ENCODE measurements at places on chromosomes 5 and 9. TPM values are rescaled to one million over a fixed set of nuclear protein-coding genes. Genes with fewer than 3 reads are reported as not detected.

DNA sequence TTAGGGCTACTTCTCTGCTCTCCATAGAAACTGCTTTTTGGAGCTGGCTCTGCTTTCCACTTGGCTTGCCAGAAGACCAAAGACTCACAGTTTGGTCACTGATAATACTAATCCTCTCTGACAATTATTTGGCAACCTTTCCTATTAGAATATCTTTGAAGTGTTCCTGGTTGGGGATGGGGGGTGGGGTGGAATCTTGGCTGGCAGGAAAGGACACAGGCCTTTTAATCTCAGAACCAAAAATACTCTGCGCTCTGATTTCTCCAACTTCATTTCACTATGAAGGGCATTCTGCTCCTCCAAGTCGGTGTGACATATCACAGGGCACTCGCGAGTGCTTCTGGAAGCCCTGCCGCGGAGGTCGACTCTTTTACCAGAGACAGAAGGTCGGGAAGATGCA, 1329.0 kb upstream of the WWC1 start:
- no peak for DNase-seq

DNA sequence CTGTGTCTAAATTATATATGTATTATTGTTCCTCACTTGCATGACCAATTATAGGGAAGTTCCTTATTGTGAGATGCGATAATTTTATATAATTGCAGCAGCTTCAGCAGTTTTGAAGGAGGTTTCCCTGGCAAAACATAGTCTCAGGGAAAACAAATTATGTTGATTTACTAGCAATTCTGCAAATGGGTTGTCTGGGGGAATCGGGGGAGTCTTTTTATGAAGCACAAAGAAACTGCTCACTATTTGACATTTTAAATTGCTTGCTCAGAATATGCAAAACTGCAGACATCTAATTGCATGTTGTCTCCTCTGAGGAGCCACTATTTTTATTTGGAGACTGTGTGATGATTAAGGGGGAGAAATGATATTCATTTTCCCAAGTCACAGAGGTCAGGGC, 361.6 kb downstream of the YTHDC2 start:
- DNase-seq, result no peak

DNA sequence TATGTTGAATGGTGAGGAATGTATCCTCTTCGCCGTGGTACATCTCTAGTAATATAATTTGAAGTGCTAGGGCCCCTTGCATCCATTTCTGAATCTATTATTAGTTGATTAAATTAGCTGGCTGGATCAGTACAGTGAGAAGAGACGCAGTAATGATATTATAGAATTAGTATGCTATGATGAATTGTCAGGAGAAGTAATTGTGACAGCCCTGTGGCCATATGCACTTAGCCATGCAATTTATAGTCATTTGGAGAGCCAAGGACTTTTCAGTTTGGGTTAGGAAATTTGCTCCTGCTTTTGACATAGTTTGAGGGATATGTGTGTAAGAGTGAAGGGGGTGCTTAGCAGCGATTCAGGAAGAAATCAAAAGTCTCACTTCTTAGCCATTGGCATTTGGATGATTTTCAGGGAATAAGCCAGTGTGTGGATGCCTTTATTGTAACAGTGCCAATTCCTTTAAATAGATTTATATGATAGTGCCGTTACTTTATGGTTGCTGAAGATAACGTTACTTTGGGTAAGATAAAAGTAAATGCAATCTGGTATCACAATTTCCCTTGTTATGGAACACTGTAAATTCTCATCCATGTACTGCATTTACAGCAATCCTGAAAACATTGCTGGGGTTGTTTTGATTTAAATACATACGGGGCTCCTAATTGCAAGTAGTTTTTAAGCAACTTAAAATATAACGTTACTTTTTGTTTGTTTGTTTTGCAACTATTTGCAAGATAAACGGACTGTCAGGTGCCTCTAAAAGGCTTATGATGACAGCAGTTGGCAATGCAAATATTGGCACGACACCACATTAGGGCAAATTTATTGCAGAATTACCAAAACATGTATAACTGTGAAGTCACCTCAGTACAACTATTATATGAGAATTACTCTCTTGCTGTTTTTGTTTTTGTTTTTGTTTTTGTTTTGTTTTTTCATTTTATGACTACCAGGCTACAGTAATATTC, 875.4 kb upstream of the WWC1 start:
- DNase-seq, result no peak

DNA sequence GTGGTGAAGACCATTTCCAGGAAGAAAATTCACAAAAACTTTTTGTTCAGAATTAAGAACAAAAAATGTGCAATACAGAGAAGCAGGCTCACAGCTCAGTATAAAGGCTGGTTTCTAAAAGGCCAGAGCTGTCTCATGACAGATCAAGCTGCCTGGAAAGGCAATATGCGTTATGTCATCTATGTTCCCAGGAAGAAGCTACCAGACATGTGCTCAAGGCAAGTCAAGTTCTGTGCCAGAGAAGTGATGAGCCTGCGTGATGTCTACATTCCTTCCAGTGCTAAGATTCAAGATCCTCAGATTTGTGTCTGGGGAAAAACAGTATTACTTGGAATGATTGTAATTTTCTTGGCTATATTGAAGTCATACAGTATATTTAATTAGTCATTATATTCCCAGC, 104.3 kb downstream of the PDE4D start:
- DNase-seq, result no peak

- no peak for DNase-seq
Measured at GRCh38 chr5:137714946-137715345, 20.9 kb downstream of the KLHL3 start.

GRCh38 chr5:119255571-119256356, 100.1 kb upstream of the TNFAIP8 start:
- DNase-seq, result no peak

GRCh38 chr5:57834829-57835608, 352.4 kb upstream of the ACTBL2 start:
- DNase-seq, result no peak

GRCh38 chr5:67196537-67197059, at the start of gene CD180:
TSS of gene CD180 (minus strand) at chr5:67196799. CDS start at chr5:67196641, 158 bp downstream.
- DNase-seq, result no peak

DNA sequence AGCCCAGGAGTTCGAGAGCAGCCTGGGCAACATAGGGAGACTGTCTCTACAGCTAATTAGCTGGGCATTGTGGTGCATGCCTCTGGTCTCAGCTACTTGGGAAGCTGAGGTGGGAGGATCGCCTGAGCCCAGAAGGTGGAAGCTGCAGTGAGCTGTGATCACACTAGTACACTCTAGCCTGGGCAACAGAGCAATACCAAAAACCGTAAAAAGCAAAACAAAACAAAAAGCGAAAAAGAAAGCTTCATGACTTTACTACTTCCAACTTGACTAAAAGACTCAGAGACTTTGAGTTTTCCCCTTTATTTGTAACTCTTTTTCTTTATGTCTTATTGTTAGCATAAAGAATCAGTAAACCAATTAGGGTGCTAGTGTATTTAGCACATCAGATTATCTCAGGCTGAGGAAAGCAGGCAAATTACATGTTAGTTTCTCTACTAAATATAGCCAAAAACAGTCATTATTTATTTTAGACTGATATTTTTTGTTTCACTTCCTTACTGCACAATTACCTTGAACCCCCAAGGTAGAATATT, 5.4 kb downstream of the RAD17 start:
- DNase-seq, result no peak

DNA sequence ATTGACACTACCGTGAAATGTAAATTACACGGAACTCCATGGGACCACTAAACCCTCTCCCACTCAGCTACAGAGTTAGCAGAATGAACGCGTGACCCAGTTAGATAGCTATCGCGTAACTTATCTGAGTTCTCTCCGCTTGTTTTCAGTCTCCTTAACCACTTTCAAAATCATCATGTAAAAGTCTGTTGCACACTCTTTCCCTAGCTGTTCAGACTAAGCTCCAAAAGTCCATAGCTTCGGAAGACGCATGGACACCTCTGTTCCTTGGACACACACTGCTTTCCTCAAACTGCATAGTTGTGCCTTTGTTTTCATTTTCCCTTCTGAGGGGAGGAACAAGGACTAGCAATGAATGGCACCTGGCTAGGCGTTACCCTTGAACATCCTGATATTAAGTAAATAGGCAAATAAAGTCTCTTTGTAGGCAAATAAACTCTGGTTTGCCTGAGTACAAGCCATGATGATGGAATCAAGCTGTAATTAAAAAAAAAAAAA, 83.3 kb downstream of the DAPK1 start:
- no peak for DNase-seq

RNF224 gene
- not detected for total RNA-seq

F2RL2 gene
- not detected for total RNA-seq

PCDHB12 gene
- total RNA-seq, result 0.67 TPM

Measured in right lobe of liver (tissue), 6 donors.